ENCODE measurements at places on chromosomes 1 and 21.

DNA sequence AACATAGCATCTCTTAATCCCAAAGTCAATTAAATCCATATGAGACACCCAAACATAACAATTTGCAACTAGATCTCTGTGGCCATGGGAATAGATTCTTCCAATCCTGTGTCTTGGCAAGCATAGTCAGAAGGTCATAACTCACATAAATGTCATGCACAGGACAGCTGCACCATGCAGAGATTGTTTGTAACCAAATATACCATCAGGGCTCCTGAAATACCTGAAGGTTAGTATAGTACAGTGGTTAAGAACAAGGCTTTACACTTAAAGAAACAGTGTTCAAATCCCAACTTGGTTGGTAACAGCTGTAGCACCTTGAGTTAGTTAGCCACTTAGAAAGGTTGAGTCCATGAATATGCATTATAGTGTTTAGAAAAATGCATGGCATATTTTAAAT lies 82.6 kb upstream of the CCDC190 start:
- DNase-seq, result no peak

GRCh38 chr1:85502171-85502570 lies 37.2 kb upstream of the DDAH1 start:
- no peak for DNase-seq

- DNase-seq, result no peak
Observed at GRCh38 chr1:179168536-179168935, 60.9 kb downstream of the ABL2 start.

GRCh38 chr1:176609556-176610408 lies 146.8 kb downstream of the PAPPA2 start:
- DNase-seq, result no peak

DNA sequence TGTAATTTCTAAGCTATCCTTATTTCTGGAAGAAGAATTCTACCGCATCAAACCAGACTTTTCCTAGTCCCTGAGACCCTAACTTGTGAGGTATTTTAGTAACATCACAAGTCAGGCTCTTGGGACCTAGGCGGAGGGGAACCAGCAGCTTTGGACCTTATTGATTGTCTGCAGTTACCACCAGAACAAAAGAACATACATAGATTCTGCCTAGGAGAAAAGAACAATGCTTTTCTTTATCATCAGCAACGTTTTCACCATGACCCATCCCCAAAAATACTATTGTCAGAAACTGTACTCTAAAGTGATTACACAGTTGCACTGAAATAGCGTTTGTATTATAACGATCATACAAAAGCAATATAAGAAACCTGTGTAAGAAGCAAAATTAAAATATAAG lies 860.4 kb downstream of the USP25 start:
- DNase-seq, result no peak

- DNase-seq, result peak; percentile 24
Observed at GRCh38 chr21:17612023-17612564, 607 bp downstream of the BTG3 start.

DNA sequence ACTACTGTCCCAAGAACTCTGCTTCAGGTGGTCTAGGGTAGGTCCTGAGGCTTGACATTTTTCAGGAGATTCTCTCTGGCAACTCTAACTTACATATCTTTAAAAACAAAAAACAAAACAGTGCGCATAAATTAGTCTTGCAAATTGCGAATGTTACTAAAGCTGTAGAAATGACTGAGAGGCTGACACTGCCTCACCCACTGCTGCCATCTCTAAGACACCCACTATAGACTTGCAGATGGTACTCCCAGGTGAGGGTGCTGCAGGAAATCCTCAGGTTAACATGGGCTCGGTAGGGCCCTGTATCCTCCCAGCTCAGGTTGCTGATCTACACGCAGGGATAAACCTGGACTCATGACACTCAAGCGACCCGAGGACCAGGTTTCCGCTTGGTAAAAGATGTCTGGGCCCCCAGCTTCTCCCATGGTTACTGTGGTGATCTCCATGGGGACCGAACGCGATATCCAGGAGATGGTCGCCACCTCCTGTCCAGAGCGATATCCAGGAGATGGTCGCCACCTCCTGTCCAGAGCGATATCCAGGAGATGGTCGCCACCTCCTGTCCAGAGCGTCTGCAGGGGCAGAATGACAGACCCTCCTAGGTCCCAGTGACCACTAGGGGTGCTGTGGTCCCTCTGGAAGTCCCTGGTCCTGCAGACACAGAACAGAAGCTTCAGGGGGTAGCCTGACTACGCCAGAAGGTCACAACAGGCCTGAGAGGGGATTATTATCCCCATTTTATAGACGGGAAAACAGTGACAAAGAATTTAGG lies 16.2 kb upstream of the LY9 start:
- DNase-seq, result no peak

Measured in nucleus accumbens (tissue), 56 donors.